C1 segment of cervical spinal cord (tissue), 14 donors: ENCODE measurements at places on chromosomes 7 and 10.

GRCh38 chr7:141674702-141675101, 27.3 kb downstream of the DENND11 start:
- DNase-seq, result no peak

DNA sequence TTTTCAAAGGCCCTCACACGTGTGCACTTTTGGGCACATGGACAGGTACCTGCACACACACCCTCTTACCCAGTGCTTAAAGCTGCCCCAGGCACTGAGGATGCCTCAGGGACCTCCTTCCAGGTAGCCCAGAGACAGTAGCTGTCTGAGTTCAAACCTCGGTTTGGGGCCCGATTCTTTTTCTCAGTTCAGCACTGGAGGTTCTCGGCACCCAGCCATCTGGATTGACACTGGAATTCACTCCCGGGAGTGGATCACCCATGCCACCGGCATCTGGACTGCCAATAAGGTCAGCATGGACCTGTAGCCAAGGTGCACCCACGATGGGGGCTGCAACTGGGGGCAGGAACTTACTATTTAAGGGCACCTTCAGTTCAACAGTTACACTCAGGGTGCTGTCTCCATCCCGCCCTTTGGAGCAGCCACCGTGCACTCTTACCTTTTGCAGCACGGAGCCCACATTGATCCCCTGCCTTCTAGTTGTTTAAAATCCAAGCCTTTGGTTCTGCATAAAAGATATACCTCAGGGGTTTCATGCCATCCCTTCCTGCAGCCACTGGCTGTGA, 17.7 kb downstream of the CPA5 start:
- DNase-seq, result no peak

- no peak for DNase-seq
These were observed 356.3 kb upstream of the MGMT start for GRCh38 chr10:129110780-129111179.

DNA sequence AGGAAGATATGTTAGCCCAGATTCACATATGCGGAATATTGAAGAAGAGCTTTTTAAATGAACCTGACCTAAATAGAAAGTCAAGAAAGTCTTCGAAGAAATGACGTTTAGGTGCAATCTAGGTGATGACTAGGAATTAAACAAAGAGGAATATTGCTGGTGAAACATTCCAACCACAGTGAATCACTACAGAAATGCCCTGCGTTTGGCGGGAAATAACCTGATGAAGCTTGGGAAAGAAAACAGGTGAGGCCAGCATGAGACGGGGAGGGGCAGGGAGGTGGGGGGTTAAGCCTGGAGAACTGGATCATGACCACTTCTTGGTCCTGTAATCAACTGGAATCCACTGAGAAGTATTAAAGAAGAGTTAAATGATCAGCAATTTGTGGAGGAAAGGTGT, 299.4 kb upstream of the VSTM2A start:
- DNase-seq, result no peak

- DNase-seq, result no peak
These were observed 12.7 kb downstream of the SLC29A3 start for GRCh38 chr10:71331736-71332135.

- no peak for DNase-seq
These were observed 164.3 kb downstream of the BAMBI start for GRCh38 chr10:28841625-28842024.

GRCh38 chr10:69600761-69601330, 27.6 kb upstream of the NEUROG3 start:
- DNase-seq, result no peak

GRCh38 chr7:80823057-80823456, 95.8 kb downstream of the SEMA3C start:
- no peak for DNase-seq

- DNase-seq, result no peak
These were observed 50.2 kb downstream of the FRMPD2 start for GRCh38 chr10:48224296-48224695.

DNA sequence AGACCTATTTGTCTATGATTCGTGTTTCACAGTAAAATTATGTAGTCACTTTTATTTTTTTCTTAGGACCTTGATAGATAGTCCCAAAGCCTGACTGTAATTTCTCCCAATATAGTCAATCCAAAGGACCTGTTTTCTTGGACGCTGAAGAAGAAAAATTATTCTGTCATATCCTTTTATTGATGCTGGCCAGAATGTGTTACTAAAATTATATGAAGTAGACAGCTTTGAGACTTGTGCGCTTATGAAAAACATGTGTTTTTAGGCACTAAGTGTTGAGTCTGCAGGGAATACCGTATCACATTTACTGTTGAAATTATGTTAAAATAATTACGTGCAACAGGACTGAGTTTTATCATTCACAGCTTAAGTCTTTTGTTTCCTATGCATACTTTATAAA, 17.9 kb downstream of the TES start:
- DNase-seq, result no peak
